Omental fat pad (tissue), 4 donors: ENCODE measurements at places on chromosomes 5 and 9.
A peak's percentile ranks its signal among the peaks of the same experiment; 100 is the strongest.

DNA sequence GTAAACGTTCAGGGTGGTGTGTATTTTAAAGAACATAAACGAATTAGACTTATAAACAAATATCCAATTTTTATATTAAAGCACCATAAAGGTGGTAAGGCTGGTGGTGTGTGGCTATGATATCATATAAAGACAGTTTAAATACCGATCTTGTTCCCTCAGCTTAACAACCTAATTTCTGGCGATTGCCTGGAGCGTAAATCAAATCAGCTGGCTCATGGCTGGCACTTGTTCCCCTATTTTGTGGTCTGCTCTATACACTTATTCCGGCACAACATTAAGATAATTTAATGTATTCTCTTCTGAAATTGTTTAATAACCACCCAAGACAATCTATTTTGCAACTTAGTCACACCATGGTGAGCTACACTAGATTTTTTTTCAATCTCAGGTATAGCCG is 2.4 kb upstream of the HAPLN1 start:
- no peak for DNase-seq

GRCh38 chr9:78691542-78691941 is 394.6 kb downstream of the PSAT1 start:
- DNase-seq, result no peak

GRCh38 chr9:16262477-16263261 is 607.8 kb downstream of the BNC2 start:
- no peak for DNase-seq

DNA sequence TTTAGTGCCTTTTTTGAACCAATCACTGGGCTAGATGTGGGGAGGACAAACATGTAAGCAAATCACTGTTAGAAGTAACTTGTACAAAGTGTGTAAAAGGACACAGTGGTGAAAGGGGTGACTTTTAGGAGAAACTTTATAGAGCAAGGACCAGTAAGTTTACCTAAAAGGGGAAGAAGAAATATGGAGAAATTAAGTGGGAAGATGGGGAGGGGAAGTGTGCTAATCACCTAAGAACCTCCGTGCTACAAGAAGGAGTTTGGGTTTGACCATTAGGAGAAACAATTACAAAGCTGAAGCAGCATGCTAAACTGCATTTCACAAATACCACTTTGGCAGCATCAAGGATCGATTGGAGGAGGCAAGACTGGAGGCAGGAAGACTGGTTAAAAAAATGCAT is 17.3 kb downstream of the ITGA1 start:
- no peak for DNase-seq

- DNase-seq, result no peak
Observed at GRCh38 chr9:100589582-100589981, 11.7 kb downstream of the CAVIN4 start.

DNA sequence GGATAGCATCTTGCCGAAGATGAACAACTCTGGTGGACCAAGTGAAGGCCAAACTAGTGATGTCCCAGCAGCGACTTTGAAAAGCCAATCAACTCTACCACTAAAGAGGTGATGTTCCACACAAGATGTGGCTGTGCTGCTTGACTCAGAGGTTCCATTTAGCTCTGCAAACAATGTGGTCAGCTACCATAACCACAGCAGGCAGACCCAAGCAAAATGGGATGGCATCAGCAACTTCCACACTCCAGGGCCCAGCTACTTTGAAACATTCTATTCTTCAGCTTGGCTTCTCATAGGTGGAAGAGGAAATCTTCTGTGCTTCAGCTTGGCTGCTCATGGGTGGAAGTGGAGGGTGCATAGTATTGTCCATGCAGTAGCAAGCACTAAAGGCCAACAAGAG is 70.5 kb downstream of the IRX2 start:
- no peak for DNase-seq

DNA sequence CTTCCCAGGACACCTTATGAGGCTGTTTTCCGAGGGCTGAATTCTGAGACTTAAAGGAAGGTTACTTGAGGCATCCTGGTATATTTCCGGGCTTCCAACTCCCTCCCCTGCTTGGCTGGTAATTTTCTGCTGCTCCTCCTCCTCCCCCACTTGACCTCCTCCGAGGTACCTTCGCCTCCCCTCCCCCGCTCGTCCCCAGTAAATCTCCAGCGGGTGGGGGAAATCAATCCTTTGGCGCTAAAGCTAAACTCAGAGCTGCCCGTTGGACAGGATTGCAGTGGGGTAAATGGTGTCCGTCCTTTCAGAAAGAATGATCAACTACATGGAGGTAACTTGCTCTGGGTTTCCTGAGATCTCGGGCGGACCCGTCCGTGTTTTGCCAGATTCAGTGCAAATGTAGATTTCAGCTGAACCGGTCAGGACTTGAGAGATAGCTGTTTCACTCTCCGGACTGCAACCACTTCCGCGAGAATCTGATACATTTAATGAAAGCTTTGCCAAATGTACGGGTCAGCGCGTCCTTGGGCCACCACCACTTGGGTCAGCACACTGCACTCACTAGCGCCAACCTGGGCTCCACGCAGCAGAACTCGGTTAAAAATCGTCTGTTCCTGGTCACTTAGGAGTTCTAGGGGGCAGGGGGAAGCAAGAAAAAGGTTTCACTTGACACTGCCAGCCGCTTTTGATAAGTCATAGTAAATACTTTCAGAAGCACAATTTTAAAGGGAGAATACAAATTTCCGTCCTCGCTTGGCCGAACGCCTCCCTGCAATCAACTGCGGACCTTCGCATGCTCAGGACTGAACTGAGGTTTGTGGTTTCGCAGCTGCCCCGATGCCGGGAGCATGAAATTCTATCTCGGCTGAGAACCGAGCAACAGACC is 4.6 kb upstream of the ISL1 start:
- DNase-seq, result no peak

DNA sequence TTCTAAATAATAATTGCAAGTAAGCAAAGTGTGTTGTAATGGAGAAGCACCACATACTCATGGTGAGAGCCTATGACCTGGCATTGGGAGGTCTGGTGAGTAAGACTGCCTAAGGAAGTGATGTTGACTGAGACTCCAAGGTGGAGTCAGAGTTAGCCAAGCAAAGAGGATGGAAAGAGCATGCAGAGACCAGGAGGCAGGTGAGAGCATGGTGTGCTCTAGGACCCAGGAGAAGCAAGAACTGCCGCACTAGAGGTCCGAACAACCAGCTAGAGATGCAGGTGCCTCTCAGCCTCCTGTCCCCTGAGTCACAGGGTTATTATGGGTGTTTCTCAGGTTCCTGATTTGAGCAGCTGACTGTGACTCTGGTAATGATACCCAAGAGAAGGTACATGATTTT is 27.3 kb downstream of the ANP32B start:
- DNase-seq, result no peak

DNA sequence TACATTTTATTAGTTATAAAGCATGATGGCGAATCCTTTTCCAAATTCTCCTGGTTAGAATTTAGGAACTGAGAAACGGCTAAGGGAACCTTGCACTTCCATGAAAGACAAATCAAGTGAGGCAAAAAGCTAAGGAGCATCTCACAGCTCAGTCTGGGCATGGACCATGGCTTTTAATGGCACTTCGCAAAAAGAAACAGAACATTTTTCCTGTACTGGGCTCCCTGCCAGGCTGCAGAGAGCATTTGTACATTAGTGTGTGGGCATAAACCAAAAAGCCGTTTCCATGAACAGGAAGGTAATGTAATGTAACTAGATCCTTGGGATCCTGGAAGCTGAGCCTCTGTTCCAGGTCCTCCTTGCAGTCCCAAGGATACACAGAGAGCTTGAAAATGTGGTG is 354.2 kb downstream of the MRPS30 start:
- no peak for DNase-seq

DNA sequence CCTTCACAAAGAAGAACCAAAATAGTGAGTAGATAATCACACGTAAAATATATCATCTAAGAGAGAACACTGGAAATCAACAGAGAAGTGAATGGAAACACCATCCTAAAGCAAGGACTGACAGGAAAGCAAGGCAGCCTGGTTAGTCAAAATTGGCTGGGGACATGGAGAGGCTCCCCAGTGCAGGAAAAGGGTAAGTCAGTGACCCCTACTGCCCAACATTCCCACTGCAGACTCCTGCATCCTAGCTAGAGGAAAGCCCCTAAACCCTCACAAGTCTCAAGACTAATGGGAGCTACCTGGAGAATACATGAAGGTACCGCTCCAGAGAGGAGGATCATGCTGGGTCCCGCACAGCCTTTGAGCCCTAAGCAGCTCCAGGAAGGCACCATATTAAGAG is 60.1 kb downstream of the ZDHHC21 start:
- no peak for DNase-seq

- no peak for DNase-seq
Observed at GRCh38 chr9:115837618-115838017, 316.0 kb upstream of the PAPPA start.

DNA sequence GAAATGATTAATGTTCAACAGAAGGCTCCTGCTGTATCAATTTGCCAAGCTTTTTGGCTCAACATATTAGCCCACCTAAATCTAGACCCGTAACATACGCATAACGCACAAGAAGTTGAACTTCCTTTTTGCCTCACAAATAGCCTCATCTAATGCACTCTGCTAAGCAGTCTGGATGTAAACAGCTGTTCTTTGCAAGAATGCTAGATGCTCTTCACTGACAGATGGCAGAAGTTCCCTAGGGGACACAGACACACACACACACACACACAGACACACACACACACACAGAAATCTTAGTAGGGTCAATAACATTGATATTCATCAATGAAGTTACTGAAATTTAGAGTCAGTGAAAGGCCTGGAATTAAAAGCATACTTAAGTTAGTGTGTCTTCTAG is 13.2 kb upstream of the PCA3 start:
- DNase-seq, result no peak

DNA sequence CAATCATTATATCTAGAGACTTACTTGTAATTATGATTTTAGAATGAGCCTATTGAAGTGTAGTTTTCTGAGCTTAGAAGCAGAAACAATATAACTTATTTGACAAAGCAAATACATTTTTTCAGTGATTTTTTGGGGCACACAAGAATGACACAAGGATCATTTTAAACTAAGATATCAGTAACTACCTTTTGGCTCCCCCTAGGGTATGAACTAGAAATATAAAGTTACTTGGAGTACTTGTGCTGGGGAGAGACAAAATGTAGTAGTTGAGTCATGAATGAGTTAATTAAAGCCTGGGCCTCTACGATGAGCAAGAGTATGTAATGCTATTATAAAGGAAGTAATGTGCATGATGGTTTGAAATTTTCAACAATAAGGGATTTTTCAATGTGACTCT is 1244.1 kb upstream of the ACO1 start:
- DNase-seq, result no peak

GRCh38 chr9:20358207-20358606 is 264.1 kb downstream of the MLLT3 start:
- no peak for DNase-seq

GRCh38 chr5:1037123-1037670 is 28.6 kb downstream of the NKD2 start:
- no peak for DNase-seq

DNA sequence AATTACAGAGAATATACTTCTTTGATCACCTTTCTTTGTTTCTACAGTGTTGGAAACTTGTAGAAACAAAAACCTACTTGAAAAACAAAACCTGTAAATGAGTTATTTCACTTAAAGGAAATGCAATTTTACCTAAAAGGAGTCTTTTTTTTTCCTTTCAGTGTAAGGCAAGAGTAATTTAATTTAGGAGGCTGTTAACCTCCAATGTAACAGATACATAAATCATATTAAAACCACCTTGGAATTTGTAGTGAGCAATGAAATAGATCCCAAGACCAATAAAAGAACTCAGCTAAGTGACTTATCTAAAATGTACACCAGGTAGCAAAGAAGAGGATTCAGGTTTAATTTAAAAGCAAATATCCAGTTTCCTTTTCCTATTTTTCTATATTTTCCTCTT is 524.8 kb downstream of the CSNK1G3 start:
- DNase-seq, result no peak

GRCh38 chr5:166428264-166428803 is 1863.1 kb upstream of the WWC1 start:
- no peak for DNase-seq

- no peak for DNase-seq
Observed at GRCh38 chr5:174340226-174340625, 294.7 kb downstream of the NSG2 start.

DNA sequence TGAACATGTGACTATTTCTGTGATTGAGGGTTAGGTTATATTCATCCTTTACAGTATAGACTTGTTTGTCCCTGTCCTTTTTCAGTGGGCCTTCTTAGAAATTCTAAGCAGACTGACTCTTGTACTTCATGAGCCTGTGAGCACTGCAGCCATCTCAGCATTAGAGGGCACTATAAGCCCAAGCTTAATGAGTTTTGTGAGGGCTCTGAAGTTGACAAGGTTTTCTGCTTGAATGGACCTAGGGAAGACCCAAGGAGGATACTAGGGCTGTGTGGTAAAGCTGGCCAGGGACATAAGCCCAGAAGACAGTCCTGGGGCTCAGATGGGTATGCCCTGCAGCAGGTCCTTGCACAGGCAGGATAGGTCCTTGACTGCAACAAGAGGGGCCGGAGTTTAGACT is 126.5 kb downstream of the MRPS30 start:
- DNase-seq, result no peak

- DNase-seq, result peak; percentile 40
Observed at GRCh38 chr5:82422751-82423181, 144.6 kb upstream of the RPS23 start.

DNA sequence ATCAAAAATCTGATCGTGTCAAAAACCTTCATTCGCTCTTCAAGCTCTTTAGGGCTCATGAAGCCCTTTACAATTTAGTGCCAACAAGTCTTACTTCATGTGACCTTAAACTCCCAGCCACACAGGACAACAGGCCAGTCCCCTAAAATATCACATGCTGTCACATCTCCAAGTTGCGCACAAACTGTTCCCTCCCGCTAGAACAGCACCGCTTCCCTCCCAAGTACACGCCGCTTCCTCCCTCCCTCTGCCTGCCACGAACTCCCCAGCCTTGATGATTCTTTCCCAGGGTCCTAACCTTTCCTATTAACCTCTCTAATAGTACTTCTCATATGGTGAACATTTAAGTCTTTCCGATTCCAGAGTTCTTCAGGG is 91.2 kb downstream of the TLE1 start:
- no peak for DNase-seq

DNA sequence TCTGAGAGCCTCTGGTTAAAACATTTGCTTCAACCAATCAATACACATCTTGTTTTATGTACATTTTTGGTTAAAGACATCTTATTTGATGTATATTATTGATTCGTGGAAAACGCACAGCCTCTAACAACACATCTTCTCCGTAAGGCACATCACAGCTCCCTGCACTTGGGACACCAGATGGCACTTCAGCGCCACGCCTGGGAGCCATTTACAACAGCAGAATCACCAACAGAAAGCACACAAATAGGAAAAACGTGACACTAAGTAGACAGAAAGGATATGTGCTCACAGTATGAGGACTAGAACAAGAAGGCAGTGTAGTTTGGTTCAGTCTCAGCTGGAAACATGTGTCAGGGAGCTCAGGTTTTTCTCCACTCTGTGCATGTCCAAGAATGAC is 199.7 kb downstream of the ROR2 start:
- DNase-seq, result no peak
